Natural killer cell (primary cell): ENCODE measurements at places on chromosomes 12 and 14. TPM values are rescaled to one million over a fixed set of nuclear protein-coding genes. Genes with fewer than 3 reads are reported as not detected.
A peak's percentile ranks its signal among the peaks of the same experiment; 100 is the strongest.

Gene HOXC11
- not detected for total RNA-seq

Gene SPTB
- 0.13 TPM for total RNA-seq

Gene KLHDC1
- 6.9 TPM for total RNA-seq

Gene BEST3
- total RNA-seq, result not detected

Gene STRAP
- total RNA-seq, result 90.7 TPM

Gene GPRC5A
- total RNA-seq, result 0.28 TPM

Gene OR6C1
- total RNA-seq, result not detected

Gene MYH6
- total RNA-seq, result not detected

DNA sequence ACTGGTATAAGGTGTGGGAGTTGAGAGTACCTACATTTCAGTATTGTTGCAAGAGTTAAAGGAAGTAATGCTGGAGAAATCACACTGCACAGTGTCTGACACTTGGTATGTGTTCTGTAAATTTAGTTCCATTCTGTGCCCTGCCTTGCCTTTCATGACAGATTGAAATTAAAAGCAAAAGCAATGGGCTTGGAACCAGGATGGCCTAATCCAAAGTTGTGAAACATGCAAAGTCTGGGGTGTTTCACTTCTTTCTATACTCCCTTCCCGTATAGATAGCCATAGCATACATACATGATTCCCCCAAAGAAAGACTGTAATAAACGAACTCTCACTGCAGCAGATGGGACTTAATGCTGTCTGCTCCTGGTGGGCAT is 281.1 kb downstream of the NRXN3 start:
- no peaks in the 10 kb centered on the region for H3K36me3 ChIP-seq
- H3K27ac ChIP-seq, result no peak overlapping the region
- H3K27me3 ChIP-seq, result no peaks in the 10 kb centered on the region
- no peak for DNase-seq
- no peak overlapping the region for H3K4me3 ChIP-seq

GRCh38 chr12:5665615-5666014 is 233.7 kb downstream of the NTF3 start:
- H3K36me3 ChIP-seq, result no peaks in the 10 kb centered on the region
- H3K27me3 ChIP-seq, result no peaks in the 10 kb centered on the region
- no peaks in the 10 kb centered on the region for H3K4me1 ChIP-seq
- H3K4me3 ChIP-seq, result no peak overlapping the region
- no peak overlapping the region for H3K27ac ChIP-seq

- H3K4me1 ChIP-seq, result no peaks in the 10 kb centered on the region
- no peaks in the 10 kb centered on the region for H3K27me3 ChIP-seq
- H3K36me3 ChIP-seq, result no peaks in the 10 kb centered on the region
- no peak for DNase-seq
- no peak overlapping the region for H3K27ac ChIP-seq
- no peak overlapping the region for H3K4me3 ChIP-seq
Observed at GRCh38 chr12:23810329-23810902, 139.1 kb downstream of the SOX5 start.

DNA sequence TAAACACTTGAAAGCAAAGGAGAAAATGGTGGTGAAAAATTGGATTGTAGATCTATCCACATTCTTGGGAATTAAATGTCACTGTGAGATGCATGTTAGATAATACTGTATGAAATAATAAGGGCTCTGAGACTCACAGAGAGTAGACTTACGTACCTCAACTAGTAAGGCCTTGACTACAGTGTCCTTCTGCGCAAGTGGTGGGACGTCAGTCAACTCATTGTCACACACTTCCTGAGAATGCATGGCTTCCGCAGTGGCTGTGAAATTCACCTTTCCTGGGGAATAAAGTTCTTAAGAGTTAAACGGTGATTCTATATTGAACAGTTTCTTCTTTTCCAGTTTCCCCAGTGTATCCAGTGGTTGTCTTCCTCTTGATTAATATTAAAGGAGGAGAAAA is 32.6 kb upstream of the PZP start:
- H3K4me3 ChIP-seq, result no peak overlapping the region
- H3K27me3 ChIP-seq, result no peaks in the 10 kb centered on the region
- no peak overlapping the region for H3K27ac ChIP-seq
- no peaks in the 10 kb centered on the region for H3K4me1 ChIP-seq
- DNase-seq, result no peak
- peaks cover 3% of the 10 kb centered on the region for H3K36me3 ChIP-seq

DNA sequence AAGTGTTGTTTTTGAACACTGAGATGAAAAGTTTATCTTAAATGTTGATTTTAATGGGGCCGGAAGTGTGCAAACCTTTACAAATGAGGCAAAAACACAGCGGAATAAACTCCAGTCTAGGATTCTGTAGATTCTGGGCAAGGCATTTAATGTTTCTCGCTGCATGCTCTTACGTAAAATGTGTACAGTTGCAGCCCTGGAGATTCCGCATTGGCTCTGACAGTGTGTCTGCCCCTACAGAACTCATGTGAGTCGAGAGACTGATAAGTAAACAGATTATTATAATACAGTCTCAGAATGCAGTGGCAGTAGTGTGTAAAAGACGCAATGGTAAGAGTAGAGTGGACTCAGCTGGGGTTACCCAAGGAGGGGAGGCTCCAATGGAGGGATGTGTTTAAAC is 33.6 kb downstream of the LRRK2 start:
- no peaks in the 10 kb centered on the region for H3K36me3 ChIP-seq
- no peak overlapping the region for H3K27ac ChIP-seq
- no peaks in the 10 kb centered on the region for H3K27me3 ChIP-seq
- no peak for DNase-seq

DNA sequence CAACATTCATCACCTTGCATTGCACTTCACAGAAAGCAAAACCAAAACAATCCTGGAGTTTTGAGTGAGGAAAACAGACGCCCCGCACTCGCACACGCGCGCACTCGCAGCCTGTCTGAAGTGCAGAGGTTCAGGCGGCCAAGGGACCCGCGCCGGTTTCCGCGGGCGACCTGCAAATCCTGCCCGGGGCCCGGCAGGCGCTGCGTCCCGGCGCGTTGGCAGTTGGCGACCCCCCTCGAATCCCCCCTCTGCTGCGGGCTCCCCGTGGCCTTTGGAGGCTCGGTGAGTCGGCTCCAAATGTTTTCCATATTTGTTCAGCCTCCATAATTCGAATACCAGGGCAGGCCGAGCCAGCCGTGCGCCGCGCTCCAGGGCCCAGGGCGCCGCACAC is at the start of gene SSPN:
Gene SSPN, plus strand, starts transcription at position 324 of the 391 bp plus-strand sequence. CDS start 100 bp downstream, outside the sequence.
- peaks cover 4% of the 10 kb centered on the region for H3K4me1 ChIP-seq
- H3K36me3 ChIP-seq, result no peaks in the 10 kb centered on the region

- H3K36me3 ChIP-seq, result no peaks in the 10 kb centered on the region
- H3K4me1 ChIP-seq, result peaks cover 12% of the 10 kb centered on the region
- H3K27ac ChIP-seq, result no peak overlapping the region
- H3K27me3 ChIP-seq, result no peaks in the 10 kb centered on the region
Observed at GRCh38 chr12:120961604-120962531, 16.5 kb upstream of the HNF1A start.

GRCh38 chr12:106280106-106280505 is 22.4 kb upstream of the TCP11L2 start:
- no peak overlapping the region for H3K4me3 ChIP-seq
- no peak overlapping the region for H3K27ac ChIP-seq
- no peaks in the 10 kb centered on the region for H3K36me3 ChIP-seq
- DNase-seq, result no peak
- no peaks in the 10 kb centered on the region for H3K4me1 ChIP-seq
- H3K27me3 ChIP-seq, result peaks cover 6% of the 10 kb centered on the region

DNA sequence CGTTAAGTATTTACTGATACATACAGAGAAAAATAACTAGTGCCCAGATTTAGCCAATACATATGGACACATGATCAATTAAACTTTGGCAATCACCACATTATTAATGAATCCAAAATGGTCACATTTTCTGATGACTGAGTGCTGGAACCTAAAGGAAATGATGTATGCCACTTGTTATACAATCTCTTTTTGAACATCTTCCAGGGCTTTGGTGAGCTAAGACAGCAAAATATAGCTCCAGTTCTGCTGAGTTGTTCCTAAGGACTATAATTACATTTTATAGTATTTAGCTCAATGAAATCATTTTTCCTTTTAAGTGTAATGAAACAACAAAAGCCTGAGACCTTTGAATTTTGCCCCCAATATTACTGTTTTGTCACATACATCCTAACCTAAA is 329.1 kb upstream of the ATP2B1 start:
- H3K27ac ChIP-seq, result no peak overlapping the region
- H3K27me3 ChIP-seq, result no peaks in the 10 kb centered on the region
- H3K36me3 ChIP-seq, result no peaks in the 10 kb centered on the region
- H3K4me1 ChIP-seq, result no peaks in the 10 kb centered on the region
- H3K4me3 ChIP-seq, result no peak overlapping the region

DNA sequence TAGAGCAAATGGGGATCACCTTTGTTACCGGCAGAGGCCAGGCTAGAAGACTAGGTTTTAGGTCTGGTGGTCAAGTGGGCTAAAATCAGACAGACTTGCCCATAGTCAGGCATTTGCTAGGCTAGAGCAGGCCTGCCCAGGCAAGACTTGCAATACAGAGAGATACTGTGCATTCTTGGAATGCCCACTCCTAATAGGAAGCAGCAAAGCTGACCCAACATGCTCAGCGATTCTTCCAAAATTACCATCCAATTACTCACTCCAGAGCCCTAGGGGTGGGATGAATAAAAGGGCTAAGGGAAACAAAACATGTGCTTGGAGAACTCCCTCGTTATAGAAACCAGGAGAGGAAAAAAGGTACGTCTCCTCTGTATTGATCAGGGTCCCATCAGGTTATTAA is 187.8 kb upstream of the AMIGO2 start:
- no peaks in the 10 kb centered on the region for H3K27me3 ChIP-seq
- DNase-seq, result no peak
- H3K4me1 ChIP-seq, result peaks cover 14% of the 10 kb centered on the region
- H3K36me3 ChIP-seq, result no peaks in the 10 kb centered on the region

DNA sequence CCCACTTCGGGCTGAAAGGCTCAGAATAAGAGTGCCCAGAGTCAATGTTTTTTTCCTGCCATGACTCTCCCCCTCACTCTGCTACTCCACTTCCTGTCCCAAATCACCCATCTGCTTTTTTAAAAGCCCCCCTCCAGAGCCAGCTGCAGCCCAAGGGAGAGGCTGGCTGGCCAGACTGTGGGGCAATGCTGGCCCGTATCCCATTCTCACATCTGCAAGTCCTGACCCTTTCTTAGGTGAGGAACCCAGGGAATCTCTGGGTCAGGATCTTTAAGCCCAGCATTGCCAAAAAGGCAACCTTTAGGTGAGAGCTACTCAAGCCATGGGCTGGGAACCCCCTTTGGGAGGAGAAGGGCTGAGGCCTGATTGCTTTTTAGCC is 1.7 kb upstream of the ITGA5 start:
- no peaks in the 10 kb centered on the region for H3K27me3 ChIP-seq
- no peak overlapping the region for H3K27ac ChIP-seq
- H3K36me3 ChIP-seq, result no peaks in the 10 kb centered on the region
- H3K4me3 ChIP-seq, result no peak overlapping the region
- DNase-seq, result peak; percentile 38

DNA sequence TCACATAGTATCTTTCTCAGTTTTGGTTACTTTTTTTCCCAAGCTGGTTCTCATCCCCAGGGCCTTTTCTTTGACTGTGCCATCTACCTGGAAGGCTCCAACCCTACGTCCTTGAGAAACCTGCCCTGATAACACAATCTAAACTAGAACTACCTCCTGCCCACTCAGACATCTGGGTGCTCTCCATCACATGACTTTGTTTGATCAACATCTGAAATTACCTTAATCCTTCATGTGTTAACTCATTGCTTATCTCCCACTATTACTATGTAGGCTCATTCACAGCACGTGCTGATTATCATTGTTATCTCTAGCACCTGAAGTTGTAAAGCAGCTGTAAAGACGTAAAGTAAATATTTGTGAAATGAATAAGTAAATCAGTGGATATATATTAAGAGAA is 784.0 kb downstream of the TMTC2 start:
- no peaks in the 10 kb centered on the region for H3K27me3 ChIP-seq
- H3K4me1 ChIP-seq, result no peaks in the 10 kb centered on the region
- no peaks in the 10 kb centered on the region for H3K36me3 ChIP-seq
- no peak overlapping the region for H3K27ac ChIP-seq
- no peak overlapping the region for H3K4me3 ChIP-seq

- no peaks in the 10 kb centered on the region for H3K36me3 ChIP-seq
- H3K27ac ChIP-seq, result no peak overlapping the region
- H3K4me3 ChIP-seq, result no peak overlapping the region
- peaks cover 12% of the 10 kb centered on the region for H3K4me1 ChIP-seq
- peaks cover 24% of the 10 kb centered on the region for H3K27me3 ChIP-seq
Observed at GRCh38 chr12:47946413-47947323, 16.7 kb upstream of the TMEM106C start.

DNA sequence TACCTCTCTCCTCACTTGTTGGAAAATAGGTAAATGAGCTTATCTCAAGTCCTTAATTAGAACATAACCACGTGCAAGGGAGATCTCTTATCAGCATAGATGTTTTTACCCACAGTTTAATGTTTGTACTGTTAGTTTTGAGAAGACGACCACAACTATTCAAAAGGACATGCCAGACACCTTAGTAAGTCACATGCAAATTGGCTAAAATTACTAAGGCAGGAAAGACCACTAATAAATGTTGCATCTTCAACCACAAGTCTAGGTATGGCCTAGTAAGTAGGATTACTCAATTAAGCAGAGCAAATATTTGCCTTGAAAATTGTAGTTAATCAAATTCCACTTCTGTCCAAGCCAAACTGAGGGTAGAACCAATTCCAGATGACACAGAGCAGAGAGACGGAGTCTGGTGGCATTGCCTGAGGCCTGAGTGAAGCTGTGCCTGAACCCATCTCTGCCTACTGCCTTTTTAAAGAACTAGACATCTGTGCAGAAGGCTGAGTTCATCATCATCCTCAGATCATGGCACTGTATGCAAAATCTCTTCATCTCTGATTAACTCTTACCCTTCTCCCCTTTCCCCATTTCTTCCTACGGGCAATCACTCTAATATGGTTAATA is 29.7 kb upstream of the CHST11 start:
- peak overlapping the region; percentile 23 for H3K27ac ChIP-seq
- no peaks in the 10 kb centered on the region for H3K36me3 ChIP-seq
- H3K4me1 ChIP-seq, result peaks cover 7% of the 10 kb centered on the region
- H3K4me3 ChIP-seq, result no peak overlapping the region

DNA sequence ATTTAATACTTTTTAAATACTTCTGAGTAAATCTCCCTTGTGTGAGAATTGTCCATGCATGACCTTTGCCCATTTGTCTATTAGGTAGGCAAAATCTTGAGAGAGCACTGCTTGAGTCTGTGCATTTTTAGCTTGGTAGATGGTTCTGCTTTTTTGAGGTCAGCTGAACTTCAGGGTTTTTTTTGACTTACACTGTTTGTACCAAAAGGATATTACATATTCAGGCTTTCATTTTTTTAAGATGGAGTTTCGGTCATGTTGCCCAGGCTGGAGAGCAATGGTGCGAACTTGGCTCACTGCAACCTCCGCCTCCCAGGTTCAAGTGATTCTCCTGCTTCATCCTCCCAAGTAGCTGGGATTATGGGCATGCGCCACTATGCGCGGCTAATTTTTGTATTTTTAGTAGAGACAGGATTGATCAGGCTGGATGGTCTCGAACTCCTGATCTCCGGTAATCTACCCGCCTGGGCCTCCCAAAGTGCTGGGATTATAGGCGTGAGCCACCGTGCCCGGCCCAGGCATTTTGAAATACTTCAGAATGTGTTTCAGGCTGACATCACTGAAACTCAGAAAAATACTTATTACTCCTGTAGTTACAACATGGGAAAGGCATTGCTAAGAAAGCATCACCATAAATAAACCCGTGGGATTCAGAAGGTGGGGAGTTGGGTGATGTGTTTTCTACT is 11.1 kb downstream of the RASSF3 start:
- H3K36me3 ChIP-seq, result peaks cover 2% of the 10 kb centered on the region
- no peak for DNase-seq
- peaks cover 50% of the 10 kb centered on the region for H3K4me1 ChIP-seq
- no peaks in the 10 kb centered on the region for H3K27me3 ChIP-seq
- no peak overlapping the region for H3K4me3 ChIP-seq
